ENCODE measurements at places on chromosomes 3 and 15. TPM values are rescaled to one million over a fixed set of nuclear protein-coding genes. Genes with fewer than 3 reads are reported as not detected.

Gene GMNC
- not detected for total RNA-seq

Gene ITIH3
- total RNA-seq = not detected

Gene GOLGA6L24
- total RNA-seq = not detected

Gene RCCD1
- 25.2 TPM for total RNA-seq

Gene OR4M2
- total RNA-seq = not detected

Gene PATL2
- total RNA-seq = not detected

Gene PRICKLE2
- 8.9 TPM for total RNA-seq

Gene ZNF639
- 35.1 TPM for total RNA-seq

Gene TMC3
- not detected for total RNA-seq

Gene FBXO40
- total RNA-seq = not detected

Gene SYNPR
- not detected for total RNA-seq

Gene SATB1
- total RNA-seq = 2.5 TPM

Gene AHSG
- not detected for total RNA-seq

Gene LRRIQ4
- total RNA-seq = not detected

Gene SH2D7
- total RNA-seq = not detected

Gene FBN1
- total RNA-seq = 87.0 TPM
